ENCODE measurements at places on chromosomes 12 and 14. TPM values are rescaled to one million over a fixed set of nuclear protein-coding genes. Genes with fewer than 3 reads are reported as not detected.

SOS2 gene
- 12.4 TPM for total RNA-seq

SIX1 gene
- not detected for total RNA-seq

INSM2 gene
- not detected for total RNA-seq

CD163 gene
- 68.3 TPM for total RNA-seq

P2RX2 gene
- total RNA-seq: not detected

TAS2R20 gene
- total RNA-seq: 0.46 TPM

TMEM229B gene
- 0.06 TPM for total RNA-seq

SNX6 gene
- total RNA-seq: 16.4 TPM

EIF4B gene
- total RNA-seq: 183 TPM

CAPZA3 gene
- 0.24 TPM for total RNA-seq

TAS2R14 gene
- total RNA-seq: 3.7 TPM

PAH gene
- total RNA-seq: 991 TPM

PTCSC3 gene
- total RNA-seq: not detected

SERPINA9 gene
- not detected for total RNA-seq

CD69 gene
- 0.84 TPM for total RNA-seq

Data from right lobe of liver (tissue), 6 donors.